ENCODE measurements at places on chromosomes 2 and 18.

DNA sequence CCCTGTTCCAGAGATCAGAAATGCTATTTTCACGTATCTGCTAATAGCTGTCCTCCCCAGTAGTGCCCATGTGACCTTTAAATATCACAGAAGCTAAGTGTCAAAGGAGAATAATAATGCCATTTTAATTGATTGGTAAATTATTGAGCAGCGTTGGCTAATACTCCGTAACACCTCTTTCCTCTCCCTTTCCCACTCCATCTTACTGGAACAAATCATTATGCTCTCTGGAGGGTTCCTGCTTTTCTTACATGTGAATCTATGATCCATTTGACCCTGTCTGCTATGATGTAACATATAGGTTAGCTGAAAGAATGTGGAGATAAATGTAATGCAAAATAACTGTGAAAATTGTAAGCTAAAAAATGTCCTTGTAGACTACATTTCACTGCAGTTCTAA is 383.6 kb upstream of the GYPC start:
- no peak for DNase-seq

GRCh38 chr18:45449418-45450227 is 165.7 kb upstream of the SLC14A2 start:
- DNase-seq = no peak

DNA sequence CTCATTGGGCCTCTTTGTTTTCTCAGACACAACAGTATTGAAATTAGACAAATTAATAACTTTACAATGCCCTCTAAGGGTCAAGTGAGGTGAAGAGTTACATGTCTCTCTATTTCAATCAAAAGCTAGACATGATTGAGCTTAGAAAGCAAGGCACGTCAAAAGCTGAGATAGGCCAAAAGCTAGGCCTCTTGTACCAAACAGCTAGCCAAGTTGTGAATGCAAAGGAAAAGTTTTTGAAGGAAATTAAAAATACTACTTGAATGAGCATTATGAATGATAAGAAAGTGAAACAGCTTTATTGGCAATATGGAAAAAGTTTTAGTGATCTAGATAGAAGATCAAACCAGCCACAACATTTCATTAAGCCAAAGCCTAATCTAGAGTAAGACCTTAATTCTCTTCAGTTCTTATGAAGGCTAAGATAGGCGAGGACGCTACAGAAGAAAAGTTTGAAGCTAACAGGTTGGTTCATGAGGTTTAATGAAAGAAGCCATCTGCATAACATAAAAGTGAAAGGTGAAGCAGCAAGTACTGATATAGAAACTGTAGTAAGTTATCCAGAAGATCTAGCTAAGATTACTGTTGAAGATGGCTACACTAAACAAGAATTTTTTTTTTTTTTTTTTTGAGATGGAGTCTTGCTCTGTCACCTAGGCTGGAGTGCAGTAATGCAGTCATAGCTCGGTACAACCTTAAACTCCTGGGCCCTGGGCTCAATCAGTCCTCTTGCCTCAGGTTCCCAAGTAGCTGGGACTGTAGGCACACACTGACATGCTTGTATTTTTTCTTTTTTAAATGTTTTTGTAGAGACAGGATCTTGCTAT is 65.5 kb downstream of the FAM117B start:
- no peak for DNase-seq

- no peak for DNase-seq
These were observed 191.2 kb downstream of the IRS1 start for GRCh38 chr2:226608451-226608850.

DNA sequence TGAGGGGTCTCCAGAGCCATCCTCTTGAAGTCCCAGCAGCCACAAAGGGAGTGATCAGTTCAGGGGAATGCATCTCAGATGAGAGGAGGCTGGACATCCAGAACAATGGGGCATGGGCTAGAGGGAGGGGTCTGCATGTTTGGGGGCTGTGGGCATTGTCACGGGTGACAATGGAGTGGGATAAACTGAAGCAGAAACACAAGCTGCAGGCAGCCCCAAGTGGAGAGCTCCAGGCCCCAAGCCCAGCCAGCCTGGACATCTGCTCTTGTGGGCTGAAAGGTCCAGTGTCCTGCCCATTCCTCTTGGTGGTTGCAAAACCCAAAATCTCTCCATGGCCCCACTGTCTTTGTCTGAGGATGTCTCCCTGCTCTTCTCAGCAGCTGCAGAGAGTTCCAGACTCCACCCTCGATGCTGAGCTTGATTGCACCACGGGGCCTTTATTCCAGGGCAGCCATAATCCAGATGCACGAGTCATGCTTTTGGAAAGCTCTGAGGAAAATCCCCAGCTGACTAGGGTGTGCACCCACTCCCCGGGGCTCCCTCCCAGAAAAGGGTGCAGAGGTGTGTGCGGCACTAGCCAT is 149.4 kb downstream of the TNS1 start:
- DNase-seq = no peak

- DNase-seq = no peak
These were observed 47.2 kb downstream of the ATIC start for GRCh38 chr2:215358891-215359575.

- no peak for DNase-seq
These were observed 243.7 kb downstream of the NDUFA10 start for GRCh38 chr2:239781454-239781853.

DNA sequence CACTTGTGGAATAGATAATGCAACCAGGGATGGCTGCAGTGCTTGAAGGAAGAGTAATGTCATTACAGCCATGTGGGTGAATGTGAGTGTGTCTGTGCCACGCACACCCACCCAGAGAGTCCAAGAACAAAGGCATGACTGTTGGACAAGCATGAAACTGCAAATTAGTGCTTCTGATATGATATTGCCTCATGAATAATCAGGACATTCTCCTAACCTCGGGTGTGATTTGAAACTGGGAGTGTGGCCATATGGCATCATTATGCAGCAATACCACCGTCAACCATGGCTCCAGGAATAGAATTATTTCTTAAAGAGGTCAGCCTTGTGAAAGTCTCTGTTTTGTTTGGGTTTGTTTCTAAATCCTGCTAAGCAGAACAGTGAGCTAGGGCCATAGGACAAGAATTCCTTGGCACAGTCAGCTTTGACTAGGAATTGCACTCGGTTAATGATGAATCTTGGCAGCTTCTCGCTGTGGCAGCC is 678.0 kb upstream of the RAB6C start:
- DNase-seq = no peak

DNA sequence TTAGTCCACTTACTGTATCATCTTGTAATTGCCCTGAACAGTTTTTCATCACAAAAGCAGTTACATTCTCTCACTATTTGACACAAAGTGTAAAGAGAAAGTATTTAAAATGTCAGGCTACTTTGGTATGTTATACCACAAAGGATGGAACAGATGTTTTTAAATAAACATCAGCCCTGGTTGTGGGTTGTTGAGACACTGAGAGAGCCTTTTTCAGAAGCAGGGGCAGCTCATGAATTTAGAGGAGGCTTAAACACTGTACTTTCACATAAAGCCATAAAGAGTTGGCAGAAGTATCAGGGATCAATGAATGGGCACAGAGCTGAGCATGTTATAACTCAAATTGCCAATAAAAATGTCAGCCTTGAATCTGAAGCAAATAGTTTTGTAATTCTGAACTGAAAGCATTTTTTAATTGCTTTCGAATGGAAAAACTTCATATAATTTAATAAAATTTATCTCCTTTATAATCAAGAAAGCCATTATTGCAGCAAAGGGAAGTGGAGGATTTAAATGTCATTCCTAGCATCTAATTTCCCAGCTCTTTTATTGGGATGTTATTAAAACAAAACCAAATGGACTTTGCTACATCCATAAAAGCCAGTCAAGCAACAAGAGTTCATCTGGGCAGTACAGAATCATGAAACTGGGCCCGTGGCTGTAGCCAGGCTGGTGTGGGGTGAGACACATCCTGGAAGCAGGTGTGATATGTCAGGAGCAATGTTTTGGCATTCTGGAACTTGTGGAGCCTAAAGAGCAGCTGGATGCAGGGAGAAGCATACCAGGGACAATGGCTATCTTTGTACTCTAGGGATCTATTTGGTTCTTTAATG is 95.1 kb upstream of the NT5C1B start:
- DNase-seq = no peak

DNA sequence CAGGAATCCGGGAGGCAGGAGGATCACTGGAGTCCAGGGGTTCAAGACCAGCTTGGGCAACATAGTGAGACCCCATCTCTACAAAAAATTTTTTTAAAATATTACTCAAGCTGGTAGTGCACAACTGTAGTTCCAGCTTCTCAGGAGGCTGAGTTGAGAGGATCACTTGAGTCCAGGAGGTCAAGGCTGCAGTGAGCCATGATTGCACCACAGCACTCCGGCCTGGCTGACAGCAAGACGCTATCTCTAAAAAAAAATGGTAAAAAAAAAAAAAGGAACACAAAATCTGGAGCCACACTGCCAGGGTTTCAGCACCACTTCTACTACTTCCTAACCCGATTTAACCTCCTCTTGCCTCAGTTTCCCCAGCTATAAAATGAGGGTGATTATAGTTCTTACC is 57.0 kb downstream of the STEAP3 start:
- DNase-seq = no peak

- no peak for DNase-seq
These were observed 26.0 kb downstream of the CWC22 start for GRCh38 chr2:179981085-179981484.

- no peak for DNase-seq
These were observed 127.3 kb downstream of the BCL2 start for GRCh38 chr18:63192126-63192884.

DNA sequence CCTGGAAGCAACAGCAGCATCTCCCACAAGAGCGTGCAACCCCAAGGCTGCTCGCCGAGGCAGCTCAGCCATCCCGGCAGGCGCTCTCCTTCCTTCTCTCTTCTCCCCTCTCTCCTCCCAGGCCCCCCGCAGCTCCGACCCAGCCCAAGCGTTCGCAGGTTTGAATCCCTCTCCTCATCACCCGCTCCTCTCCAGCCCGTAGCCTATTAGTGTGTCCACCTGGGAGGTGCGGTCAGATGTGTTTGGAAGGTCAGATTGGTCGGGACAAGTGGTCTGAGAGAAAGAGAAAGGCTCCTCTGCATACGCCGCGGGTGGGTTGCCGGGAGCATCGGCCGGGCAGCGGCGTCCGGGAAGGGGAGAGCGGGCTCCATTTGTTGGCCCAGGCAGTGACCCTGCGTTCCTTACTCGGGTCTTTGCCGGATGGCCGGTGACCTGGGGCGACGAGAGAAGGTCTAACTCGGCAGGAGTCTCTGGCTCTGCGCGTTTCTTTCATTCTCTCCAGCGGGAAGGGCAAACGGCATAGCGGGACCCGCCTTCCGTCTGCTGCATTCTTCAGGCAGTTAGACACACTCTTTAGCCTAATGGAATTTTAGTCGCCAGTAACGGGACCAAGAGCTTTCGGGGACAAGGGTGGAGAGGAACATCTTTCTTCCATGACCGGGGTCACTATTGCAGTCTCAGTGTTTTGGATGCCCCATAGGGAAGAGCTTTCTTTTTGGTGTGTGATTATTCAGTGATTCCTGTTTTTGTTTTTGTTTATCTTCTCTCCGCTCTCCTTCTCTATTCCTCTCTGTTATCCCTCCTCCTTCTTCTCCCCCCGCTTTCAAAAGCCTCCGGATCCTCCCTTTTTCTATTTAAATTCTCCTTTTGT is 1.1 kb upstream of the TMEFF2 start:
- DNase-seq = peak; percentile 57

DNA sequence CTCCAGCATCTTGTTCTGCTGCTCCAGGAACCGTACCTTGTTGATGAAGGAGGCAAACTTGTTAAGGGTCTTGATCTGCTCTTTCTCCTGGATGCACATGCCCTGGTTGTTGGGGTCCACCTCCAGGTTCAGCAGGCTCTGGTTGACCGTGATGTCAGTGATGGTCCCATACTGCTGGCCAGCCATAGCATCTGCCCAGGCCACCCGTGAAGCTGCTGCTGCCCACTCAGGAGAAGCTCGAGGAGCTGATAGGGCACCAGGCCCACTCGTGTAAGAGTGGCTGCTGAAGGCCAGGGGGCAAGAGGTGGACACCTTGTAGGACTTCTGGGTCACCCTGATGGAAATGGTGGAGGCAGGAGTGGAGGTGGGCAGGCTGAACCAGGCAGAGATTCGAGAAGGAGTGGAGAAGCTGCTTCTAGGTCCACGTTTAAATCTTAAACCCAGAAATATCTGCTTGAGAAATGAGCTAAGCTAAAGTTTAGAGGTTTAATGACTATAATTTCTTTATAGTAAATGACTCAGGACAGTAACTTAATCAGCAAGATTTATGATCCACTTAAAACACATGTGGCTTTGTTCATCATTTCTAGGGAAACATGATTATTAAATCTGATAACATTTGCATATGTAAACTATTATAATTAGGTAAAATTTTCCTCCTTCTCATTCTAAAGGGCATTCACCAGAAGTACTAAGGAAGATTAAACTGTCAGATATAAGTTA is 358.7 kb upstream of the SETBP1 start:
- DNase-seq = no peak

DNA sequence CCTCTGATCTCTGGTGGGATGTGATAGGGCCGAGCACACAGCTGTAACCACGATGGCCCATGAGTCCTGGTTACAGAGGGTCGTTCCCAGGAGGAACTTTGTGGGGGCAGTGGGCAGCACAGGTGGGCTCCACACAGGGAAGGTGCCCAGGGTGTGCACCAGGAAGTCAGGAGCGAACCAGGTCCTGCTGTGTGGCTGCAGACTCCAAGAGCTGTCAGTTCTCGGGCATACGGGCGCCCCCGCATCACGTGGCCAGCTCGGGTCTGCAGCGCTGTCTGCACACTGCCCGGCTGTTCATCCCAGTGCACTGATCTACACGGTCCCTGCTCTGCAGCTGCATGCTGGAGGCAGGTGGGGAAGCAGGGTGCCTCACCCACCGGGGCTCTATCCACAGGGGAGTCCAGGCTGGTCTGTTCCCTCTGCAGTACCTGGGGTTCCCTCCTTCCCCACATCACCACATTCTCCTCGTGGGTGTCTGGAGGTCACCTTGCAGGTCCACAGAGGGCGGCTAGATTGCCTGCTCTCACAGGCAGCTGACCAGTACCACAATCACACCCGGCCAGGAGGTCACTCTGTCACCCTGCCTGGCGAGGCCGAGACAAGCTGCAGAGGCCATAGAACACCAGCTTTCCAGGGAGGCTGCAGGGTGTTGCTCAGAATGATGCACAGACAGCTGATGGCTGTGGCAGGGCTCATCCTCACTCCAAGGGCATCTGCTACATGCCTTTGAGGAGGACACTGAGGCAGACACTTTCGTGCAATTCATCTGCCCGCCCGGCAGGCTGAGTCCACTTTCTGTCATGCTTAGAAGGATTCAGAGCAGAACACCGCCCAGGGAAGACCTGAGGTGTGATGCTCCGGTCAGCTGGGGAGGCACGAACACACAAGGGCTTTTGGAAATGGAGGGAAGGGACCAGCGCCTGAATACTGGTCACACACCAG is 202.7 kb downstream of the EIPR1 start:
- peak; percentile 47 for DNase-seq

DNA sequence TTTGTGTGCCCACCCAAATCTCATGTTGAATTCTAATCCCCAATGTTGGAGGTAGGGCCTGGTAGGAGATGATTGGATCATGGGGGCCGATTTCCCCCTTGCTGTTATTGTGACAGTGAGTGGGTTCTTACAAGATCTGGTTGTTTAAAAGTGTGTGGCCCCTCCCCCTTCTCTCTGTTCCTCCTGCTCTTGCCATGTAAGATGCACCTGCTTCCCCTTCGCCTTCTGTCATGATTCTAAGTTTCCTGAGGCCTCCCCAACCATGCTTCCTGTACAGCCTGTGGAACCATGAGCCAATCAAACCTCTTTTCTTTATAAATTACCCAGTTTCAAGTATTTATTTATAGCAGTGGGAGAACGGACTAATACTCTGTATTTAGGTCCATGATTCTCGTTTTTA is 588.1 kb downstream of the DCDC2C start:
- no peak for DNase-seq

- no peak for DNase-seq
These were observed 33.2 kb downstream of the SPOPL start for GRCh38 chr2:138534791-138535190.

GRCh38 chr2:9095690-9096089 is 92.2 kb upstream of the MBOAT2 start:
- peak; percentile 39 for DNase-seq
